ENCODE measurements at places on chromosomes 5 and 9.
A peak's percentile ranks its signal among the peaks of the same experiment; 100 is the strongest.

- DNase-seq = no peak
These were observed 479.0 kb upstream of the ZNF608 start for GRCh38 chr5:125225424-125225823.

DNA sequence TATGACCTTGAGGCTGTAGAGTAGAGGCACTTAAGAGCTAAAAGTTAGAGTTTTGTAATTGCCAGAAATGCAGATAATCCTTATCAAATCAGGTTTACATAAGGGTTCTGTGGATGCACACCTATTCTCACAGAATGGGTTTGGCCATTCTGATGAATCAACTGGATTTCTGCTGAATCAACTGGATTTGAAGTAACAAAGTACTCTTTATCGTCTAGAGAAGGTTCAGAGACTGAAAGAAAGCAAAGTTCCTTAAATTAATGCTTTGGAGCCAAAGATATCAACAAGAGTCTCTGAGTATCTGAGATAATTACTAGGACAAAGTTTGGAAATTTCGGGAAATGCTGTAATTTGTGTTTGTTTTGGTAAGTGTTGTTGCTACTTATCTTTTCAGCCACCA lies 669.6 kb upstream of the ZNF608 start:
- DNase-seq = no peak

DNA sequence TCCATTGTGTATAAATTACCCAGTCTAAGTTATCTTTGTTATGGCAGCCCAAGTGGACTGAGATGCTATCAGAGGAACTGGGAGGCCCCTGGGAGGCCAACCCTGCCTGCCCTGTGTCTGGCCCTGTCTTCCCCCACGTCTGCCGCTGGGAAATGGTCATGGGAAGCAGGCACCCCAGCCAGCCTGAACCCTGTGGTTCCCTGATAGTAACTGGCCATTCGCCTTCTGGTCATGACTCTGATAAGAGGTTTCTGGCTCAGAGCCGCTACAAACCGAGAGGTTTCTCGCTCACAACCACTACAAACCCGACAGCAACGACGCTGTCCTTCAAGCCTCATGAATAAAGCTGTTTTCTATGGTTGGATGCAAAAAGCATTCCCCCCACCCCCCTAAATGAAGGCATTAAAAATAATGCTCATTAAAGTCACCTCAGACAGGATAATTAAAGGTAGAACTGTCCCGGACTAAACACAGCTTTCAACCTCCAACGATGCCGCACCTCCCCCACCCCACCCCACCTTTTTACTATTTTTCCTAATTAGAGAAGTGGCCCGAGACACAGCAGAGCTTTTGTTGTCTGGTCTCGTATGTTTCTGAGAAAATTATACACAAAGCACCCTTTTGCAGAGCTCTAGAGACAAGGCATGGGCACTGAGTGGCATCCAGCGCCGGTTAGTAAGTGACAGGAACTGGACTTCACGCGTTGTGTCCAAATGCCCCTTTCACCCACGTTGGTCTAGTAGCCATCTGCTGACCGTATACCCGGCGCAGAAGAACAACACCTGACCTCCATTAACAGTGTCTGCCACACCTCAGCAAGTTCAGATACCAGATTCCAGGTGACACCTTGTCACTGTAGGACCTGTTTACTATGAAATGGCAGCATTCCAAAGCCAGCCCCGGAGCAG lies 140.8 kb downstream of the COL23A1 start:
- no peak for DNase-seq

DNA sequence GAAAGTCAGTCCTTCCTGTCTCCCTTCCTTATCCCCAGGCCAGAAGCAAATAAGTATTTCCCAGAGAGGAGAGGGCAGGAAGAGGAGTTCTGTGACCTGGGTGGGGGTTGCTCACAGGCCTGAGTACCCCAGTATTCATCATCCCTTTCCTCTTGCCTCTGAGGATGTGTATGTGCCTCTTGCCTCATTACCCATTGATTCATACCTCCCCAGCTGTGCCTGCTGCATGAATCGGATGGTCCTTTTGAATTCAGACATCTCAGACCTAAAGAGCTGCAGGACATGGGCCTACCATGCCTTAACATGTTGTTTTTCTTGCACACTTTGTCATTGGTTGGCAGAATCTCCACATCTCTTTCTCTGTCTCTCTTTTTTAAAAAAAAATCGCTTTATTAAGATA lies 112.8 kb upstream of the SHB start:
- no peak for DNase-seq

- peak; percentile 26 for DNase-seq
These were observed 80.7 kb downstream of the C9orf152 start for GRCh38 chr9:110126986-110127864.

DNA sequence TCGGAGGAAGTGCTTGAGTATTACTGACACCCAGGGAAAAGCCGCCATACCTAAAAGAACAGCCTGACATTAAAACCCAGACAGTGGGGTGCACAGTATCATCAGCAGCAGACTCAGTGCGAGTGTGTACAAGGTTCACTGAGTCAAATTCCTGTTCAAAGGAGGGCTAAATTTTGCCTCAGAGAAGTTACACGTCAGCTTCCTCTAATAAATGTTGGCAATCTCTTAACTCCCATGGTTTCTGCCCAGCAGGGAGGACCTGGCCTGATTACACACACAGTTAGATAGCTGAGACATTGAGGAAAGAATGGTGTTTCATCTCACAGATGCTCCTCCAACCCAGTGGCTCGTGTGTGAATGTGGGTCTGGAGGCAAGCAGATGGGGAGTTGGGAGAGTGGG lies 38.2 kb downstream of the NIPSNAP3B start:
- no peak for DNase-seq

- no peak for DNase-seq
These were observed 282.0 kb downstream of the PRELID2 start for GRCh38 chr5:145553177-145553576.

- DNase-seq = no peak
These were observed 88.8 kb downstream of the OLFM1 start for GRCh38 chr9:135176284-135176683.

DNA sequence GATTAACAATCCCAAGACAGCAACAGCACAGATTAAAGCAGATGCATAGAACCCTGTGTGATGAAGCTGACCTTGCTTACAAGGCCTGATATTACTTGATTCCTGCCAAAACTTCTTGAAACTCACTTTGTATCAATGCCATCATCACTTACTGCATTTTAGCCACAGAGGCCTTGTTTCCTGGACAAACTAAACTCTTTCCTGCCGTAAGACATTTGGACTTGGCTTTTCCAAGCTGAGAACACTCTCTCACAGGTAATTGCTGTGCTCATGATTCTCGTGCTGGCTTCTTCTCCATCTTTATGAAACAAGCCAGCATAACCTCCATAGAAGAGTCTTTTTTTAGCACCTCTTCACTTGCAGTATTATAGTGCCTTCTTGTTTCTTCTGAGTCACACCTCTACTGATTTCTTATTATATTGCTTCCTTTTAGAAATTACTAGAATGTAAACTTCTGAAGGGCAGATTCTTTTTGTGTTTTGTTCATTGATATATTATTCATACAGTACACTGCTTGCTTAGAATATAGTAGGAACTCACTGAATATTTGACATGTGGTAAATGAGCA lies 456.5 kb upstream of the ZNF608 start:
- no peak for DNase-seq

GRCh38 chr9:8134635-8135034 lies 335.1 kb upstream of the DMAC1 start:
- DNase-seq = no peak

- peak; percentile 51 for DNase-seq
These were observed 1446.4 kb upstream of the WWC1 start for GRCh38 chr5:166845044-166845443.

- DNase-seq = no peak
These were observed 65.9 kb downstream of the DEPDC1B start for GRCh38 chr5:60634051-60634450.

DNA sequence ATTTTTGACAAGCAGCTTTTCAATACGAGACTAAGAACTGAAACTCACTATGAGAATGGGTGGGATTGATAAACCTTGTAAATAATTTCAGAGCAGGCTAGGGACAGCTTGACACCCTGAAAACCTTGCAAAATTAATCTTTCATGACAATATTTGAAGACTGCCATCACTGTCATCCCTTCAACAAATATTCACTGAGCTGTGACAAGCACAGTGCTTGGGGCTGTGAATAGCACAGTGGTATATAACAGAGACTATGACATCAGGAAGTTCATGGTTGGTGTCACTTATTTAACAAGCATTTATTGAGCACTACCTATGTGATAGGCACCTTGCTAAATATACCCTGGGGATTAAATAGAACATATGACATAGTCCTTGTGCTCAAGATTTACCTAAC lies 741.0 kb upstream of the RIOK2 start:
- DNase-seq = no peak

DNA sequence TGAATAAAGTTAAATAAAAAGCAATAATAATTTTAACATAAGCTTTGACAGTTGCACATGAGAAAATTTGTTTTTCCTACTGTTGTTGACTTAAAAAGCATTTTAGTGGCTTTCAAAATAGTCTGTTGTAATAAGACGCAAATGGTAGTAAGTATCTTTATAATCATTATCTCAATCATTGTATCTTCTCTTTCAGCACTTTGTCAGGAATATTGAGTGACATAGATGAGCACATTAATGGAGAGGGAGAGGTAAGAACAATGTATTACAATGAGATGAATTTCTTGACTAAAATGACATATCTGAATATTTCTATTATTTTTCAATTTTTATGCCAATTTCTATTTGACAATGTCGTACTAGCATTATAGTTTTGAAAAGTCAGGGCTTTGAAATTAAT lies 193.9 kb upstream of the MRPS30 start:
- no peak for DNase-seq

DNA sequence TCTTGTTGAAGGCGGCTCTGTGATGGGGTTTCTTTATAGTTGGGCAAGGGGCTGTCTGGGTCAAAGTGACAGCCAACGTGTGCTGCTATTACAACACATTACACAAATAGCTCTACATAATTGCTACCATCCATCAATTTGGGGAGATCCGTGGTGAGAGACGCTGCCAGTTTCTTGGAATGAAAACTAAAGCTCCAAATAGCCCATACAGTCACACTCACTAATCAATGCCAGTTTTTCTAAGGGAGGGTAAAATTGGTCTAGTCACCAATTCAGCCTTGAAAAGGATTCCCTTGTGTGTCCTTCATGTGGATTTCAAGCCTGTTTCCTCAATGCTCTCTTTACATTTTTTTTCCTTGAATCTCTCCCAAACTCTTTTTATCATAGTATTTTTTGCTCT lies 343.3 kb upstream of the KLF4 start:
- DNase-seq = no peak

DNA sequence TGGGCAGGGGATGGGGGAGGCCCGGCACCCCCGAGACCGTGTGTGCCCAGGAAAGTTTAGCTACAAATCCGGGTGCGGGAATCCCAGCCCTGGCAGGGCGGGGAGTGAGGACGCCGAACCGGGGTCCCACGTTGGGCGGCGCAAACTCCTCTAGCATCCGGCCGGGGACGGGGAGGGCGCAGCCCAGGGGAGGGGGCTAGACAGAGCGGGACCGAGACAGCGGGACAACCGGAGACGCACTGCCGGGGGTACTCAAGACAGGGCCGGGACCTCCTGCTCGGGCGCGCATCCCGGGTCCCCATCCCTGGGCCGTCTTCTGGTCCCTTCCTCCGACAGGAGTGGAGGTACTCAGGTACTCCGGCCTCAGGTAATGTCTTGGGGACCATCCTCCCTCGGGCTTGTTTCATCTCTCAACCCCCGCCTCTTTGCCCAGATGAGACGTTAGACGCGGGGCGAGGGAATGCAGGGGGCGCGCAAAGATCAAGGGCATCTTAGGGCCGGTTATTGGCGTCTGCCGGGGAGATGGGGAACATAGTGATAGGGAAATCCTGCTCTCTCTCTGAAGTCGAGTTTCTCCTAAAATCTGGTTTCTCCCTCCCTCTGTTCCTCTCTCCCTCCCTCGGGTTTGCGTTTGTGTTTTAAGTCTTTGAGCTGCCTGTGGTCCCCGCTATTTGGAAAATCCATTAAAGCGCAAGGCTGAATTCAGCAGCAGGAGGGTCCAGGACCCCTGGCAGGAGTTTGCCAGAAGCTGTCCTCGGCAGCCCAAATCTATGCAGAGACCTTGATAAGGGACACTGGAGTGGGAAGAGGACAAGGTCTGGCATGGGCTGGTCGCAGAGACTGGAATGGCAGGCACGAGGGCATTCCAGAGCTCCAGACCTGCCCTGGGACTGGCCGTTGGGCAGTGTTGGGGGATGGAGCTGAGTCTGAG lies 815 bp downstream of the PDZD2 start:
- DNase-seq = peak; percentile 40

DNA sequence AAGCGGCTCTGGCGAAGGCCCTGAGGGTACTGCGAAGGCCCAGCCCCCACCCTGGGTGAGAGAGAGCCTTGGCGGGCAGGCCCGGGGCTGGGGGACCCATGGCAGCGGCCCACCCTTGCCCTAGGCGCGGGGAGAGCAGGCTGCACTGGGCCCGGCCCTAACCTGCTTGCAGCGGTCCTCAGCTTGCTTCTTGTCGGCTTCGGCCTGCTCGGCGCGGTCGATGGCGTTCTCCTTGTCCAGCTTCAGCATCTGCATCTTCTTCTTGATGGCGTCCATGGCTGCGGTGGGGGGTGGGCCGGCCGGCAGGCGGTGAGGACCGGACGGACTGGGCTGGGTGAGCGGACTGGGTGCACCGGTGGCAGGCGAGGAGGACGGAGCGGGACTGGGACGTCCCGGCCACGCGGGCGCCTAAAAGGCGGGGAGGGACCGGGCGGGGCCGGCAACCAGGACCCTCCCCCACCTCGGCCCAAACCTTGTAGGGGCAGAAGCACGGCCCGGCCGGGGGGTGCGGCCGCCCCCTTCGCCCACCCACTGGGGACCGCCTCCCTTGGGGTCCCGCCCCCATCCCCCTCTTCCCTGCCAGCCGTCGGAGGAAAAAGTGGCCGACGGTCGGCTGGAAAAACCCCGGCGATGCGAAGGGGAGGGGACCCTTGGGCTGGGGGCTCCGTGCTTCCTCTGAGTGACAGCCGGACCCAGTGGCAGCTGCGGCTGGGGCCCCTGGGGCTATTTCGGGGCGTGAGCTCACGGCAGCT lies at the start of gene TPM2:
Gene TPM2 (minus strand): TSS at position 384 of the 752 bp plus-strand sequence. CDS start 108 bp downstream, at position 276.
- DNase-seq = peak; percentile 83

GRCh38 chr9:131628459-131629225 lies 83.3 kb downstream of the PRRT1B start:
- no peak for DNase-seq

DNA sequence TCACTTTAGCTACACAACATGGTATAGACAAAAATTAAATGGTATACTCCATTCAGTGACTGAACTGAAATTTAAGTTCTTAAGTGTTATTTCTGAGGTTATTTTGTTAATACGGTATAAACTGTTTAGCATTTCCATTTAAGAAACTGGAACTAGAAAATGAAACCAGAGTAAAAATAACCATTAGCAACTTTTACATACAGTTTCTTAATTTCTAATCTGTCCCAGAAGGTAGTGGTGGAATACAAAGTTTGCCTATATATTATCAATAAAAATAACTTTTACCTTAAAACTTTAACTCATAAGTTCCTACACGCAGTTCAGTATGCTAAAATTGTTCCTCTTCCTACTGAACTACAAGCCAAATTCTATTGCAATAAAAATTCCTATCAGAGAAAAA lies 10.3 kb downstream of the GOLPH3 start:
- DNase-seq = no peak

DNA sequence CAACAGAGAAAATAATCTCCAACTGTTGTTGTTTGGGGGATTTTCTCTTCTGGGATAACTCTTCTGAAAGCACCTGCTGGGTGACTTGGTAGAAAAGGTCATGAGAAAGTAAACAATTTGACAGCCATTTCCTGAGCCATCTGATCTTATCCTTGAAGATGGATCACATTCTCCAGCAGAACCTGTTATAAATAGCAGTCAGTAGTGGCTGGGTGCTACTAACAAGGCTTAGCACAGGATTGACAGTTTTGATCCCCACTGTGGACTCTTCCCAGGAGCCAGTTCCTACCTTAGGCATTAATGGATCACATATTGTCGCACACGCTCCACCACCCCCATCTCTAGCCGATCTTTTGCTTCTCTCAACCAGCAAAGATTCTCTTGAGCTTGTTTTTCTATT lies 220.2 kb downstream of the PLK2 start:
- DNase-seq = no peak
